ENCODE measurements at places on chromosomes 4 and X.

DNA sequence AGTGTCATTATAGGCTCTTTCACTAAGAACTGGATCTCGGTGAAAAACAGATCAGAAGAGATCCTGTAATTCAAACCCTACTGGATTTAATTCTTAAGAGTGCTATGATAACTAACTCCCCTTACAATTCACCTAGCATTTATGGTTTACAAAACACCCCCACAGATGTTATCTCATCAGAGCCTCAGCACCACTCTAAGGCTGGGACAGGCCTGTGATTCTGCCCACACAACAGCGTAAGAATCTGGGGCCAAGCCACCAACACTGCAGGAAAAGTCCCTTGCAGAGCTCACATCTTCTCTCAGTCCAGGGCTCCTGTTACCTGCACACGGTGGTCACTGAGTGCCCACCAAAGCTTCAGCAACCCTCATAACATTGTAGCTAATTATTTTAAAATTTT lies 8.9 kb downstream of the MFAP3L start:
- DNase-seq = no peak

DNA sequence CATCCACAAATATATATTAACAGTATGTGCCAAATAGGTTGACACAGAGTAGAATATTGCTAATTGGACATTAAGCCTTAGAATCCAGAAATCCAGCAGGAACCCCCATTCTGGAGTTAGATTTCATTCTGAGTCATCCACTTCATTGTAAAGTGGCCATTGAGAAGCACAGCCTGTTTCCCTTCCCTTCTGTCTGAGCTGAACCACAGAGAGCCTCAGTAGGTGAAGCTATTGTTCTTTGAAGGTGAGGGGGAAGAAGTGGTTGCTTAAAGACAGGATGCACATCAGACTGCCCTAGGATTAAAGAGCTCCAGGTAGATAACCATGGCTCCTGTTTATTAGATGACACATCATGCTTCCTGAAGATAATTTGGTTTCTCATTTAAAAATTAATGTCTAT lies 30.6 kb upstream of the MCF2 start:
- DNase-seq = no peak

GRCh38 chrX:149010013-149010852 lies 494.9 kb downstream of the IDS start:
- DNase-seq = no peak

- DNase-seq = no peak
Observed at GRCh38 chr4:139823345-139823744, 157.7 kb downstream of the MGST2 start.

DNA sequence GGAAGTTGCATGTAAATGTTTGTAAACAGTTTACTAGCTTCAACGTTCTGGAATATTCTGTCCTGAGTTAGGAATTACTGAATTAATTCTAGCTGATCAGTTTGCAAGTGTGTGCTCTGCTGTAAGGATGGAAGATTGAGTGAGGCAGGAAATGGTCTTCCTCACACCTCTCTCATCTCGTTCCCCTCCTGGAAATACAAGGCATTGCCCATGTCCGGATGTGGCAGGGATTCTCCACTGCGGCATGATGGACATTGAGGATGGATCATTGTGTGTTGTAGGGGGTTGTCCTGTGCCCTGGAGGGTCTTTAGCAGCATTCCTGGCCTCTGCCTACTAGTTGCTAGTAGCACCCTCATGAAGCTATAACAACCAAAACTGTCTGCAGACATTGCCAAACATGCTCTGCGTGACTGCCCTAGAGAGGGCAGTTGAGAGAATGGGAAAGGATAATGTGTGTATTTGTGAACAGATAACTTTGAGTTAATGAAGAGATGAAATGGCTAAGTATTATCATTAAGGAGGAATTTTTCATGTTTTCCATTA lies 12.6 kb downstream of the CA5B start:
- no peak for DNase-seq

GRCh38 chrX:44002567-44002966 lies 29.4 kb upstream of the NDP start:
- no peak for DNase-seq

DNA sequence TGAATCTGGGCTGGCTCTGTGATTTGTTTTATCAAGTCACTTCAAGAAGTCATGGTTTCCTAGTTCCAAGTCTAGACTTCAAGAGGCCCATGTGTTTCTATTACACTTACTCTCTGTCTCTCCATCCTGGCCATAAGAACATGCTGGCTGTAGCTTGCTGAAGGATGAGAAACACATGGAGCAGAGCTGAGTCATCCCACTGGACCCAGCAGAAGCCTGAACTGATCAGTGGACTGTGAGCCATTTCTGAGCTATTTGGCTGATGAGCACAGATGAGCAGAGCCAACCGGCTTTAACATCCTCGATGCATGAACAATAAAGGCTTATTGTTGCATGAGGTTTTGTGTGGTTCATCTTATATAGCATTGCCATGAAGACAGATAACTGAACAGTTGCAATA lies 290.6 kb upstream of the BOD1L1 start:
- DNase-seq = no peak

GRCh38 chr4:74770226-74770910 lies 24.0 kb downstream of the BTC start:
- no peak for DNase-seq

- DNase-seq = no peak
Observed at GRCh38 chrX:85622635-85623034, 243.2 kb upstream of the POF1B start.

GRCh38 chr4:26020083-26020668 lies 106.2 kb downstream of the SMIM20 start:
- no peak for DNase-seq

DNA sequence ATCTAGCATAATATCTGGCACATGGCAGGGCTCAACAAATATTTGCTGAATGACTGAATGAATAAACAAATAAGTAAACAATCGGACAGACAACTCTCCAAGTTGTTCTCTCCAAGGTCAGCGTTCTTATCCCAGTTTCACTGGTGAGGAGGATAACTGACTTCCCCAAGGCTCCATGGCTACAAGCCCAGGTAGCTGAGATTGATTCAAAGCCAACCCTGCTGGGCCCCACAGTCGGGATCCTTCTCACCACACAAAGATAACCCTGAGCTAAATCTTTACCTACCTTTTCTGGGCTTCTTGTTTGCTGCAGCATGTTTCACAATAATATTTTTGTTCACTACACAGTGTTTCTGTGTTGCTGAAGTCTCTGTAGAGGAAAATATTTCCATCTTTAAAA lies 54.9 kb downstream of the USP46 start:
- DNase-seq = no peak

DNA sequence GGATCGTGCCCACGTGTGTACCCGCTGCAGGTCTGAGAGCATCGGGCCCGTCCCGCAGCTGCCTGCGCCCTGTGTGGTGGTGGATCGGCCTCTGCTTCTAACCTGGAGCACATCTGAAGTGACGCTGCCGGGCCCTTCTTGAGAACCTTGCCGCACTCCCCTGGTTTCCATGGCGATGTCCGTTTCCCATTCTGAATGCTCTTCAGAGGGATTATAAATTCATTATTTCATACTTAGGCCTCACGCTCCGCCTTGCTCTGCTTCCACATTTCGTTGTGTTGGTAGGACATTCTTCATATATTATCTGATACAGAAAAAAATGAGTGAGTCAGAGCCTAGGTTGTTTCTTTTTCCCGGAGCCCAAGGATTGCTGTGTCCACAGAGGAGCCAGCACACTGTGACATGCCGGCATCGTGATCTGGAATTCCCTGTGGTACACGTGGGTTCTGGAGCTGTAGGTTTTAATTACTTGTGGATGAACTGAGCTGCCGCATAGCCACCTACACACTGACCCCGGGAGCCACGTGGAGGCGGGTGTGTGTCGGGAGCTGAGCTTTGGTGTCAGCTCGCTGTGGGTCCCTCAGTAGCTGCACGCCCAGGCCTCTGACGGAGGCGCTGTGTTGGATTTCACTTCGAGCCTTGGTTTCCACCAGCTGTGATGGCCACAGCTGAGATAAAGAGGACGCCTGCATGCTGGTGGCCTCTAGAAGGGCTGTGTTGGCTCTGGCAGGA lies 63.4 kb downstream of the PSAPL1 start:
- DNase-seq = no peak

DNA sequence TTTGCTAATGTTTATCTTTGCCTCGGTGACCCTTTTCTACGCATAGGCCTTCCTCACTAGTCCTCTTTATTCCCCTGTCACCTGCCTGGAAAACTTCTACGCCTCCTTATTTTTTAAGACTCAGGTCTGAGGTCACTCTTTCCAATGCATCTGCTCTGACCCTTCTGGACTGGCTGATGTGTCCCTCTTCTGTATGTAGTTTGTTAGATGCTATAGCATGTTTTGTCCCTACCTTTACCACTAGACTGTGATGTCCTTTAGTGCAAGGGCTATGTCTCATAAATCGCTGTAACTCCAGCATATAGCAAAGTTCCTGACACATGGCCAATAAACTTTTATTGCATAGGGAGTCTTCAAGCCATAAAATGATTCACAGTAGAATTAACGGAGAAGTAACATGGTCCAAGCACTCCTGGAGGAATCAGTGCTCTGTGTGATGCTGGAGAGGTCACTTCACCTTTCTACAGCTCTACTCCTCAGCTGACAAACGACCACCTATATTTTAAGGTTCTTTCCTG lies 872.5 kb upstream of the SLIT2 start:
- DNase-seq = no peak

- no peak for DNase-seq
Observed at GRCh38 chr4:25756503-25756902, 100.9 kb downstream of the SLC34A2 start.

DNA sequence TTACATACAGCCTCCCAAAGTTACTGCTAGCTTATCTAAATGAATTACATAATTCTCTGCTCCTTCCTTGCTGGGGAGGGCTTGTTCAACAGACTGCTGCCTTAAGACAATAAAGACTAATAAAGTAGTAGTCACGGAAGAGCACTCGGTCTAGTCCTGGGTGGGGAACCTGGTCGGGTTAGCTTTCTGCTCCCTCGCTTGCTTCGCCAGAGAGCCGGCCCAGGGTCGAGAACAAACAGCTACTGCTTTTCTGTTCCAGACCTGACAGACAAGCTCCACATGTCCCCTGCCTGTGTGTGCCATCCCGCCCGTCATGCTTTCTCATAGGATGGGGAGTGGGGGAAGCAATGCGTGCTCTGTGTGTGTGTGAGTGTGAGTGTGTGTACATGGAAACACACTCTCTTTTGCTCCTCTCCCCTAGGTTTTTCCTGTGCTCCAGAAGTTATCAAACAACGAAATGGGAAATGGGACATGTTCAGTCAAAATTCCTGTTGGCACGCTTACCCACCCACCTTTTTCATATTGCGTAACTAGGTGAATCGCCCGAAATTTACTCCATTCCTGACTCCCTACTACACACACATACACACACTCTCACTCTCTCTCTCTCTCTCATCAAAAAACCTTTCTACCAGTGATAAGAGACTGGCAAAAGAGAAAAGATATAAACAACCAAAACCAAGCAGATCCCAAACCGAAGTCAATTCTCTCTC lies 1.3 kb downstream of the NPY1R start:
- no peak for DNase-seq

DNA sequence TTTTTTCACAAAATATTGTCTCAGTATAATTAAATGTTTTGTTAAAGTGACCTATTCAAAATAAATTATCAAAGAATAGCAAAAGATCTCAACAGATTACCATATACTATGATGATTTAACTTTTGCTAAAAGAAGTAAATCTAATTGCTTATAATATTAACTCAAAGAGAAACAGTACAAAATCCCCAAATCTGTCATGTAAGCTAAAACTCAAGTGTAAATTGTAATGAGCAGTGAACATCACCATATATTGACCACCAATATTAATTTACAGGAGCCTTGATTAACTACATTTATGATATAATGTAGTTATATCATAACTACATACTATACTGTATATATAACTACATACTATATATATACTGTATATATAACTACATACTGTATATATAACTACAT lies 174.4 kb downstream of the SLC39A8 start:
- DNase-seq = no peak

DNA sequence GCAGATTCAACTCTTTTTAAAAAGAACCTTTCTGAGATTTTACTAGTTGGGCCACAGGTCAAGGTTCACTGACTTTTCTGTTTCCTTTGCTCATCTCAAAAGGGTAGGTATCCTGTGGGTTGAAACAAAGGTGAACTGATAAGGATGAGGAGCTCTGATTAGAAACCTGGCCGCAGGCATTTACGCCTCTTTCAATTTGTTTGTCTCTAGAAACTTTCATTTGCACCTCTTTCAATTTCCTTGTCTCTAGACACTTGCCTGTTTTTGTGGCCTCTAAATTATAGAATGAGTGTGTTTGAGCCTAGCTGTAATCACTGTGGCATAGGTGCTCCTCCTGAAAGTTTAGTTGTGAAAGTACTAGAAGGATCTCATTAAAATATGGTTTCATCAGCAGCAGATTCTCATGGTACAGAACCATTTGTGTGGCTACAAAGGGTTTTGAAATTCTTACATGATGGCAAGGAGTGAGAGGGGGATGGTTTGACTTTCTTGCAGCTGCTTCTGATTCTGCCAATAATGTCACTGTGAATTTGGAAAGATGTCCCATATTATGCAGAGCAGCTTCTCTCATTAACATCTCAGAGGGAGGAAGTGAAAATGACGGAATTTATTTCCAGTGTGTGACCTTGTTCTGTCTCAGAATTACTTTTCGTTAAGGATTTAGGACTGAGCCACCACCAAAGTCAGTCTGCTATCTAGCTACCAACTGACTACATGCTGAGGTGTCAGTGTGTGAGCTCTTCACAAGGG lies 142.2 kb downstream of the SH2D1A start:
- DNase-seq = no peak

DNA sequence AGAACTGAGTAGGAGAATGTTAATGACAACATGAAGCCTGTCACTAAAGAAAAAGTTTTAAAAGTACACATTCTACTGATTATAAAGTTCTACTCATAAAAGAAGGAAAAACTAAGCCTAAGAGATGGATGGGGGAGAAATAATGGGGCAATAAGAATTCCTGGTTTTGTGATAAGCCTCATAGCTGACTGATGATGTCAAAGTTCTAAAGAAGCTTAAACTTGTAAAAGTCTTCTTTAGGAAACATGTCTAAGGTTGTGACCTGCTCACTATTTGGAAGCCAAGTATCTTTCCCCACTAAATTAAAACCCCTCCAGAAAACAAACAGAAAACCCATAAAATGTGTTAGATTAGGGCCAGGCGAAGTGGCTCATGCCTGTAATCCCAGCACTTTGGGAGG lies 232.9 kb upstream of the GIMD1 start:
- DNase-seq = no peak

- DNase-seq = no peak
Observed at GRCh38 chr4:162497564-162498167, 333.9 kb upstream of the FSTL5 start.

DNA sequence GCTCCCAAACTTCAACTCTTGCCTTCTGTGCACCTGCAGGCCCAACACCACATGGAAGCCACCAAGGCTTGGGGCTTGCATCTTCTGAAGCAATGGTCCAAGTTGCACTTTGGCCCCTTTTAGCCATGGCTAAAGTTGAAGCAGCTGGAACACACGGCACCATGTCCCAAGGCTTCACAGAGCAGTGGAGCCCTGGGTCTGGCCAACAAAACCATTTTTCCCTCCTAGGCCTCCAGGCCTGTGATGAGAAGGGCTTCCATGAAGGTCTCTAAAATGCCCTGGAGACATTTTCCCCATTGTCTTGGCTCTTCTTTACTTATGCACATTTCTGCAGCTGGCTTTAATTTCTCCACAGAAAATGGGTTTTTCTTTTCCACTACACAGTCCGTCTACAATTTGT lies 61.3 kb upstream of the CYSLTR1 start:
- no peak for DNase-seq

GRCh38 chr4:124432500-124432899 lies 280.0 kb downstream of the ANKRD50 start:
- no peak for DNase-seq

Measured in stimulated activated CD8-positive, alpha-beta memory T cell treated with anti-CD3 and anti-CD28 coated beads, Interleukin-4, amount 100 ng/mL, for 1 hour (primary cell).